ENCODE measurements at places on chromosomes 16 and 17. TPM values are rescaled to one million over a fixed set of nuclear protein-coding genes. Genes with fewer than 3 reads are reported as not detected.

Gene KRTAP4-4
- total RNA-seq: not detected

Gene GNGT2
- 8.1 TPM for total RNA-seq

Gene HOXB9
- total RNA-seq: 0.13 TPM

Gene DDX28
- total RNA-seq: 19.7 TPM

Gene TP53TG3
- total RNA-seq: not detected

Gene NOTUM
- 0.22 TPM for total RNA-seq

Gene PLEKHH3
- 1.4 TPM for total RNA-seq

Gene COTL1
- 525 TPM for total RNA-seq

Gene SEPTIN12
- not detected for total RNA-seq

Gene MT1M
- total RNA-seq: not detected

Gene SLC47A1
- total RNA-seq: 0.11 TPM

GRCh38 chr17:38428112-38428642 is at the start of gene ARHGAP23:
Gene ARHGAP23 (plus strand): TSS chr17:38428464. CDS start chr17:38428486, 22 bp downstream.
- H3K4me3 ChIP-seq: peak within 1 kb of the TSS; percentile 75
- peaks cover 36% of the 10 kb centered on the region for H3K27me3 ChIP-seq
- no peak within 1 kb of the TSS for H3K27ac ChIP-seq
- DNase-seq: peak; percentile 37
- H3K36me3 ChIP-seq: no peaks in the 10 kb centered on the region

GRCh38 chr16:57143149-57143921 is 42.5 kb downstream of the PSME3IP1 start:
- no peak overlapping the region for H3K4me3 ChIP-seq
- H3K27ac ChIP-seq: no peak overlapping the region
- H3K4me1 ChIP-seq: peaks cover 47% of the 10 kb centered on the region
- no peak for DNase-seq
- no peaks in the 10 kb centered on the region for H3K36me3 ChIP-seq
- no peaks in the 10 kb centered on the region for H3K27me3 ChIP-seq

DNA sequence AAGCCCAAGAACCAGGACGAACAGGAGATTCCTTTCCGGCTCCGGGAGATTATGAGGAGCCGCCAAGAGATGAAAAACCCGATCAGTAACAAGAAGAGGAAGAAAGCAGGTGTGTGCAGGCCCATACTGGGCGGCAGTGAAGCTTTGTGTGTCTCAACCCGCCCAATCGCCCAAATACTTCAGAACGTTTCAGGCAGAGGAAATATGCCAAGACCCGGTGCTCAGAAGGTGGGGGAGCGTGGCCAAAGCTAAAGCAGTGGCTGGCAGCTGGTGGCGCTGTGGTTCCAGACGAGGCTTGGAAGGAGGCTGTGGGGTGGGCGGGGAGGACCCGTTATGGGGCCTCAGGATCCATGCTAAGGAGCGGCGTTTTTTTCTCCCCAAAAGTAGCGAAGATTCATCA is 1.2 kb downstream of the CCDC137 start:
- DNase-seq: no peak
- peak overlapping the region; percentile 91 for H3K4me3 ChIP-seq
- peak overlapping the region; percentile 46 for H3K27ac ChIP-seq
- peaks cover 53% of the 10 kb centered on the region for H3K36me3 ChIP-seq

DNA sequence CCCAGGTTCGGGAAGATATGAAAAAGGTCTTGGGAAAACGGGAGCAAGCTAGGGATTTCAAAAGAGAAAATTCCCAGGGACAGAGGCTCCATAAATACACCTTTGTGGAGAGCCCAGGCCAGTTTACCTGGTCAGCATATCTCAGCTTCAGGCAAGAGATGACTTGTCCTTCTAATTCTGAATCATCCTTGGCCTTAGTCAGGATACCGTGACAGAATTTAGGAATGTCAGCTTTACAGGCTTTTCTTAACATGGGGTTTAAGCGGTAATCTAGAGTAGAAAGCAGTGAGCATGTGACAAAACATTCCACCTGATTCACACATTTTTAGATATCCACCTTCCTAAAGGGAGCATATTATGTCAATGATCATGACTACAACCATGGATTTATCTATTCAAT is 41.1 kb upstream of the CLEC18B start:
- peaks cover 16% of the 10 kb centered on the region for H3K4me1 ChIP-seq
- no peak overlapping the region for H3K4me3 ChIP-seq
- no peak for DNase-seq
- H3K36me3 ChIP-seq: peaks cover 88% of the 10 kb centered on the region

GRCh38 chr16:72884037-72884436 is 163.9 kb downstream of the ZFHX3 start:
- no peak overlapping the region for H3K27ac ChIP-seq
- no peak overlapping the region for H3K4me3 ChIP-seq
- H3K36me3 ChIP-seq: peaks cover 28% of the 10 kb centered on the region
- DNase-seq: no peak
- no peaks in the 10 kb centered on the region for H3K27me3 ChIP-seq
- no peaks in the 10 kb centered on the region for H3K4me1 ChIP-seq

GRCh38 chr16:67857547-67858233 is 10.2 kb upstream of the CENPT start:
- peak overlapping the region; percentile 13 for H3K27ac ChIP-seq
- peaks cover 21% of the 10 kb centered on the region for H3K36me3 ChIP-seq
- peaks cover 16% of the 10 kb centered on the region for H3K4me1 ChIP-seq
- DNase-seq: no peak
- no peak overlapping the region for H3K4me3 ChIP-seq

DNA sequence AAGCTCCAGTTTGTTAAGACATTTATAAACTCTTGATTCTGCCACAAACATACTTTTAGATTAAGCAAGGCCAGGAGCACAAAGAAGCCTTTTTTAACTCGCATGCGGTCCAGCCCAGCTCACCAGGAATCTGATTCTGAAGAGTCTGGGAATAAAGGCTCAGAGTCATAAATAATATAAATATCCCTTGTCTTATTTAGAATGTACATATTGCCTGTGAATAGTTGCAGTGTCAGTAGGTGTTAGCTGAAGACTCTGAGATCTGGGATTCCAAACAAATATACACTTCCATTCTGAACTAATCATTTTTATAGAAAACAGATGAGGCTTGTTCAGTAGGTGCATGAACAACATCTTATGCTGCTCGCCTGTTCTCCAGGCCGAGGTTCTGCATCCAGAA is 59.1 kb upstream of the ELAC2 start:
- peaks cover 5% of the 10 kb centered on the region for H3K4me1 ChIP-seq
- no peak overlapping the region for H3K27ac ChIP-seq
- no peak overlapping the region for H3K4me3 ChIP-seq
- no peaks in the 10 kb centered on the region for H3K36me3 ChIP-seq
- DNase-seq: no peak

DNA sequence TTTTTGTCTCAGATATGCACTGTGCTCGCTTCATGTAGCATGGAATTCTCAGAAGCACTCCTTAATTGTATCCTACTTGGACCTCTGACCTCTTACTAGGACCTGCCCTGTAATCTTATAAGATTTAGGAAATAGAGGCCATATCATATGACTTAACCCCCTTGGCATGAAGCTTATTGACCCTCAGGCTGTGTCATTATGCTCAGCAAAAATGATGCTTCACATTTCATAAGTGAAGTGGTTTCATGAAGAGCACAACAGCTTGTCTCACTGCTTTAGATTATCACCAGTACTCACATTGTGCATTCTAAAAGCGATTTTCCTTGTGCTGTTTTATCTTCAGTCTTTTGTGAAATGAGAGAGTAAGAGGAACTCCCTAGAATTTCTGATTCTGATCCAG is 6.4 kb downstream of the PHKB start:
- H3K4me1 ChIP-seq: peaks cover 63% of the 10 kb centered on the region
- no peak overlapping the region for H3K27ac ChIP-seq
- peaks cover 45% of the 10 kb centered on the region for H3K36me3 ChIP-seq
- H3K4me3 ChIP-seq: no peak overlapping the region
- no peak for DNase-seq

- peaks cover 5% of the 10 kb centered on the region for H3K27me3 ChIP-seq
- peaks cover 4% of the 10 kb centered on the region for H3K36me3 ChIP-seq
- H3K27ac ChIP-seq: peak overlapping the region; percentile 83
- peak overlapping the region; percentile 86 for H3K4me3 ChIP-seq
- peaks cover 63% of the 10 kb centered on the region for H3K4me1 ChIP-seq
- DNase-seq: no peak
Observed at GRCh38 chr17:48429156-48429555, 858 bp downstream of the SKAP1 start.

- no peak for DNase-seq
- peaks cover 44% of the 10 kb centered on the region for H3K4me1 ChIP-seq
- H3K4me3 ChIP-seq: no peak overlapping the region
- H3K36me3 ChIP-seq: peaks cover 54% of the 10 kb centered on the region
- H3K27ac ChIP-seq: no peak overlapping the region
- no peaks in the 10 kb centered on the region for H3K27me3 ChIP-seq
Observed at GRCh38 chr16:84756830-84757229, 57.0 kb downstream of the USP10 start.

DNA sequence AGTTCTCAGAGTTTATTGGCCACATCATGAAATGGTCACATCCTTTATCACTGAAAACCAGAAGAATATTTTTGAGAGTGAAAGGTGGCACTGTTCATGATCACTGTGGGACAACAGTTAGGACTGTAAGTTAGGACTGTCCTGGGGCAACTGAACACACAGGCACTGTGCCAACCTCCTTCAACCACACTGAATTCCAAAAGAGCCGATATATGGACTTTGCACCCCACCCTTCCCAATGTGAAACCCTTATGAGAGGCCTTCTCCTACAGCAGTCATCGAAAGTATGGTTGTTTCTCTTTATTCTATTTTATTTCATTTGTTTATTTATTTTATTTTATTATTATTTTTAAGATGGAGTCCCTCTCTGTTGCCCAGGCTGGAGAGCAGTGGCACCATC is 353.5 kb downstream of the TOX3 start:
- H3K27ac ChIP-seq: no peak overlapping the region
- no peak for DNase-seq
- H3K27me3 ChIP-seq: no peaks in the 10 kb centered on the region
- H3K4me3 ChIP-seq: no peak overlapping the region

DNA sequence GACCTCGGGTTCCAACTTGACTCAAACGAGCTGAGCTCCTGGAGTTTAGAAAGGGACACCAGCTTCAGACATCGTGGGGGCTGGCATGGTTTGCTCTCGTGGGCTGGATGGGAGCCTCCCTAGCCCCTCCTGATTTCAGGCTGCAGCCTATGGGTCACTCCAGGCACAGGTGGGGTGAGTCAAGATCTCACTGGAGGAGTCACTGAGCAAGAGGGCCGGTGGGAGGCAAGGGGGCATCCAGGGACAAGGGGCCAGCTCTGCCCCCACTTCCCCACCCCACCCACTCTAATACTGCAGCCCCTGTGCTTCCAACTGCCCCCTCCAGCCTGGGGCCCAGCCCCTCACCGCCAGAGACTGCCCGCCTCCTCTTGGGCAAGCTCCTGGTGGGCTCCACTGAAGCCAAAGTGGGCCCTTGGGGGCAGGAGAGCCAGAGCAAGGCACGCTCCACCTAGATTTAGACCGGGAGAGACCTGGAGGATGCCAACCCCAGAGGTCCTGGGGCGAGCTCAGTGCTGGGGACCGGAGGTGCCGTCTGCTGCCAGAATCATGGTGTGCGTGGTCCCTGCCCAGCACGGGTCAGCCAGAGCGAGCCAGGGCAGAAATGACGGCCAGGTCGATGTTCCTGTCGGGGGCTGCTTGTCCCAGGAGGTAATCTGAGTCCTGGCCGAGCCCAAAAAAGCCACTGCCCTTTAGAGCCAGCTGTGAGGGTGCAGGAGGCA is 6.4 kb downstream of the SLC16A3 start:
- DNase-seq: no peak
- no peaks in the 10 kb centered on the region for H3K27me3 ChIP-seq
- H3K27ac ChIP-seq: no peak overlapping the region

DNA sequence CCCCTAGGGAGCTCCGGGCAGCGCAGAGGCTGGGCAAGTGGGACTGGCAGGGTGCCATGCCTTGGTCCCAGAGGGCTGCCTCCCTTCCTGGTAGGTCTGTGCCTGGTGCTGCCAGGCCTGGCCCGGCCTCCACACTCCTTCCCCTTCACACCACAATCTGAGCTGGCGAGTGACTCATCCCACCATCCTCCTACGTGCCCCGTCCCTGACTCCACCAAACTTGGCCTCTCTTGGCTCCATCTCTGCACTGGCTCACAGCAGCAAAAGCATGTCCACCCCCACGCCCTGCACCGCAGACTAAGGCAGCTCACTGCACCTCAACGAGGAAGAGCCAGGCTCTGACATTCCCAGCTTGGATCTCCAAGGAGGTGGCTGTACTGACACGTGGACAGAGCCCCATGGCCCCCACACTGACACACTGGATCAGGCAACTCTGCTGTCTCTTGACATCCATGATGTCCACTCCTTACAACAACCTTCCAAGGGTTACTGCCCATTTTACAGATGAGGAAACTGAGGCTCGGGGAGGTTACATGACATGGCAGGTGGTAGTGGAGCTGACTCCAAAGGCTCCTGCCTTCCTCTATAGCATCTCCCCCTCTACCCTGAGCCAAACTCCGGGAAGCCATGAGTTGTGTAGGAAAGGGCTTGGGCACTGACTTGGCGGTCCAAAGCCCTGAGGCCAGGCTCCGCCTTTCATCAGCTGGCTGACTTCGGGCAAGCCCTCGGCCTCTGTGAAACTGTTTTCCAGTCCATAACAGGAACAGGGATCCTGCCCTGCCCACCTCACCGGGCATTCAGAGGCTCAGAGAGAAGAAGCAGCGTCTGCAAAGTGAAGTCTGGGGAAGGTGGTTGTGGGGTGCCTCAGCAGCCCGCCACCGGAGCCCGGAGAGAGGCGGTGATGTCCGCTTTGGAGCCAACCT is 20.1 kb upstream of the KRT19 start:
- H3K4me1 ChIP-seq: peaks cover 8% of the 10 kb centered on the region
- DNase-seq: no peak
- H3K27me3 ChIP-seq: peaks cover 34% of the 10 kb centered on the region

GRCh38 chr16:87361916-87362619 is 21.5 kb downstream of the FBXO31 start:
- no peak overlapping the region for H3K27ac ChIP-seq
- H3K4me3 ChIP-seq: no peak overlapping the region
- peaks cover 55% of the 10 kb centered on the region for H3K36me3 ChIP-seq
- DNase-seq: no peak
- peaks cover 9% of the 10 kb centered on the region for H3K4me1 ChIP-seq

DNA sequence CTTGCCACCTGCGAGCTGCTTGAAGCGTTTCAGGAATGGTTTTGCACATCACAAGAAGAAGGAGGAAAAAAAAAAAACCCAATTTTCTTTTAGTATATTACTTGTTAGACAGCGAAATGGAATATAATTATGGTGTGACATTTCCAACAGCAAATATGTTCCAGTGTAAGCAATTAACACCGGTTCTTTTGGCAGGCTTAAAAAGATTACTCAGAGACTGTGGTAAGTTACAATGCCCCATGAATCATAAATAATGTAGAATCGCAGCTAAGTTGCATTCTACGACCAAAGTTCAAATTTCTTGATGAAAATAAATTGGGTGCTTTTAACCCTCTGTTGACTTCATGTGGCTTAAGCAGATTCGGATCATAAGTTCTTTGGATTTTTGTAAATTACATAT is 245.2 kb downstream of the XYLT1 start:
- H3K36me3 ChIP-seq: peaks cover 13% of the 10 kb centered on the region
- no peaks in the 10 kb centered on the region for H3K27me3 ChIP-seq
- peaks cover 32% of the 10 kb centered on the region for H3K4me1 ChIP-seq
- H3K27ac ChIP-seq: no peak overlapping the region

GRCh38 chr17:66445229-66445628 is 142.8 kb downstream of the PRKCA start:
- no peak for DNase-seq
- peaks cover 42% of the 10 kb centered on the region for H3K4me1 ChIP-seq
- no peak overlapping the region for H3K27ac ChIP-seq
- no peaks in the 10 kb centered on the region for H3K27me3 ChIP-seq
- no peak overlapping the region for H3K4me3 ChIP-seq

Measured in activated B cell treated with CpG ODN at 0.5 μM for 24 hours (primary cell).